Kidney (tissue), 22 donors: ENCODE measurements at places on chromosomes 12 and 14.

GRCh38 chr12:132062481-132062880 lies 81.6 kb downstream of the DDX51 start:
- H3K4me3 ChIP-seq: no peak overlapping the region
- DNase-seq: no peak
- H3K27me3 ChIP-seq: no peaks in the 10 kb centered on the region
- no peak overlapping the region for H3K27ac ChIP-seq

- no peak overlapping the region for H3K27ac ChIP-seq
- no peak for DNase-seq
- no peak overlapping the region for H3K4me3 ChIP-seq
- no peaks in the 10 kb centered on the region for H3K4me1 ChIP-seq
- H3K36me3 ChIP-seq: no peaks in the 10 kb centered on the region
Measured at GRCh38 chr14:55838529-55839052, 258.6 kb downstream of the KTN1 start.

GRCh38 chr12:116528065-116528464 lies 31.1 kb upstream of the MAP1LC3B2 start:
- H3K36me3 ChIP-seq: no peaks in the 10 kb centered on the region
- H3K4me3 ChIP-seq: no peak overlapping the region
- peaks cover 2% of the 10 kb centered on the region for H3K4me1 ChIP-seq
- H3K27me3 ChIP-seq: no peaks in the 10 kb centered on the region
- no peak for DNase-seq
- H3K27ac ChIP-seq: no peak overlapping the region

- no peak overlapping the region for H3K27ac ChIP-seq
- H3K4me1 ChIP-seq: no peaks in the 10 kb centered on the region
- no peaks in the 10 kb centered on the region for H3K27me3 ChIP-seq
- no peaks in the 10 kb centered on the region for H3K36me3 ChIP-seq
- no peak overlapping the region for H3K4me3 ChIP-seq
Measured at GRCh38 chr14:82138431-82138830, 604.8 kb upstream of the SEL1L start.

GRCh38 chr14:76941946-76942805 lies 86.3 kb downstream of the IRF2BPL start:
- no peaks in the 10 kb centered on the region for H3K36me3 ChIP-seq
- H3K4me3 ChIP-seq: no peak overlapping the region
- no peak overlapping the region for H3K27ac ChIP-seq
- peak; percentile 71 for DNase-seq
- peaks cover 7% of the 10 kb centered on the region for H3K4me1 ChIP-seq
- no peaks in the 10 kb centered on the region for H3K27me3 ChIP-seq

GRCh38 chr12:45670346-45671065 lies 59.0 kb upstream of the ARID2 start:
- no peaks in the 10 kb centered on the region for H3K4me1 ChIP-seq
- H3K27ac ChIP-seq: no peak overlapping the region
- H3K4me3 ChIP-seq: no peak overlapping the region
- no peaks in the 10 kb centered on the region for H3K27me3 ChIP-seq
- DNase-seq: no peak
- H3K36me3 ChIP-seq: no peaks in the 10 kb centered on the region

- no peaks in the 10 kb centered on the region for H3K27me3 ChIP-seq
- no peak overlapping the region for H3K4me3 ChIP-seq
- no peak overlapping the region for H3K27ac ChIP-seq
- DNase-seq: no peak
- H3K4me1 ChIP-seq: no peaks in the 10 kb centered on the region
- no peaks in the 10 kb centered on the region for H3K36me3 ChIP-seq
Measured at GRCh38 chr14:32341947-32342846, 13.1 kb downstream of the AKAP6 start.

DNA sequence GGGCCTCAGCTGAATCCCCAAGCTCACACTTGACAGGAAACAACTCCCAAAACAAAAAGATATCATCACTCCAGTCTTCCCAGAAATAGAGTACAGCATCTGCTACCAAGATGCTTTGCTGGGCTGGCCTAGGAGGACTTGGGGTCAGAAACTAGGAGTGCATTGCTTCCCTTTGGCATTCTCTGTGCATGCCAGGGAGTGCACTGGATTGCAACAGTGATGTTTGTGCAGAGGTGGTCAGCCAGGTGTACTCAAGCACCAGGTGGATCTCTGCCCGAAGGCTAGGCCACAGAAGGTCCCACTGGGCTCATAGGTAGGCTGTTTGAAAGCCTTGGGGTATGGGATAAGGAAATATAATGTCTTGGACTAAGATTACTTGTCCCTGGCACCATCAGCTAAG lies 51.1 kb downstream of the RAB35 start:
- no peaks in the 10 kb centered on the region for H3K27me3 ChIP-seq
- H3K36me3 ChIP-seq: no peaks in the 10 kb centered on the region
- H3K4me3 ChIP-seq: no peak overlapping the region
- no peak overlapping the region for H3K27ac ChIP-seq

- peak; percentile 58 for DNase-seq
- H3K36me3 ChIP-seq: no peaks in the 10 kb centered on the region
Measured at GRCh38 chr12:12319451-12320183, 30.4 kb downstream of the MANSC1 start.

GRCh38 chr12:71896205-71896882 lies 42.3 kb upstream of the TPH2 start:
- H3K4me3 ChIP-seq: no peak overlapping the region
- no peaks in the 10 kb centered on the region for H3K27me3 ChIP-seq
- no peak overlapping the region for H3K27ac ChIP-seq
- DNase-seq: no peak
- no peaks in the 10 kb centered on the region for H3K4me1 ChIP-seq
- peaks cover 12% of the 10 kb centered on the region for H3K36me3 ChIP-seq

- no peaks in the 10 kb centered on the region for H3K36me3 ChIP-seq
- peak; percentile 17 for DNase-seq
- H3K27ac ChIP-seq: no peak overlapping the region
- H3K27me3 ChIP-seq: no peaks in the 10 kb centered on the region
- peak overlapping the region; percentile 33 for H3K4me3 ChIP-seq
Measured at GRCh38 chr12:67651132-67651695, 2.7 kb downstream of the DYRK2 start.

- H3K4me3 ChIP-seq: no peak overlapping the region
- no peak overlapping the region for H3K27ac ChIP-seq
- no peaks in the 10 kb centered on the region for H3K4me1 ChIP-seq
- no peak for DNase-seq
Measured at GRCh38 chr14:21317398-21317797, 37.5 kb downstream of the RPGRIP1 start.

GRCh38 chr14:96931751-96932150 lies 134.6 kb downstream of the VRK1 start:
- H3K27ac ChIP-seq: no peak overlapping the region
- no peaks in the 10 kb centered on the region for H3K4me1 ChIP-seq
- no peak overlapping the region for H3K4me3 ChIP-seq
- H3K27me3 ChIP-seq: no peaks in the 10 kb centered on the region

DNA sequence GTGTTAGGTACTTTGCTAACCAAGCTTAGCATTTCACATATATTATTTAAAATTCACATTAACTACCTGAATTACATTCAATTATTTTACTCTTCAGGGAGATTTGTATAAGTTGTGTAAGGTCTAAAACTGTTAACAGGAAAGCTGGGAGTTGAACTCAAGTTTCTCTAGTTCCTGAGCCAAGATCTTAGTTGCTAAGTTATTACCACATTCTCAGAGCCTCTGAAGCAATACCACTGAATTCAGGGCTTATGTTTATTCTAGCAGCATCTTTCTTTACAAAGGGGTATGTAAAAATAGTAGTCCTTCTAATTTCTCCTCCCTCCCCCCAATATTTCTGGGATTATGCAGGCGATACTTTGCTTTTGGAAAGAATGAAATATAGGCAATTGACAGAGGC lies 786.8 kb downstream of the DIO2 start:
- no peak overlapping the region for H3K4me3 ChIP-seq
- no peak overlapping the region for H3K27ac ChIP-seq
- no peak for DNase-seq
- H3K27me3 ChIP-seq: no peaks in the 10 kb centered on the region

DNA sequence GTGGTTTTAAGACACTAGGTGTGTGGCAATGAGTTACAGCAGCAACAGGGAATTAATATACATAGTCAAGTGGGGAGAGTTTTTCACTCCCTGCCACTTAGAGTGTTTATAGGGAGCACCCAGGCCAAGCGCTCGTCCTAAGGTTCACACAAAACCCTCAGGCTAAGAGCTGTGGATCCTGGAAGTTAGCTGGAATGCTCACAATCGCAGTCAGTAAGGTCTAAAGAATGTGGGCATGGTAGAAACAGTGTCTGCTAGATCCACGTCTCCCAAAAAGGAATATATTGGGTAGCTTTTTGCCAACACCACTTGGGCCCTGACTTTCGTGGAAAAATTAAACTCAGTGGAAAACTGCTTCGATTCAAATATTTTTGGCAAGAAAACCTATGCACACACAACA lies 36.6 kb downstream of the STAB2 start:
- H3K27ac ChIP-seq: no peak overlapping the region
- DNase-seq: no peak
- H3K4me1 ChIP-seq: no peaks in the 10 kb centered on the region
- no peak overlapping the region for H3K4me3 ChIP-seq

DNA sequence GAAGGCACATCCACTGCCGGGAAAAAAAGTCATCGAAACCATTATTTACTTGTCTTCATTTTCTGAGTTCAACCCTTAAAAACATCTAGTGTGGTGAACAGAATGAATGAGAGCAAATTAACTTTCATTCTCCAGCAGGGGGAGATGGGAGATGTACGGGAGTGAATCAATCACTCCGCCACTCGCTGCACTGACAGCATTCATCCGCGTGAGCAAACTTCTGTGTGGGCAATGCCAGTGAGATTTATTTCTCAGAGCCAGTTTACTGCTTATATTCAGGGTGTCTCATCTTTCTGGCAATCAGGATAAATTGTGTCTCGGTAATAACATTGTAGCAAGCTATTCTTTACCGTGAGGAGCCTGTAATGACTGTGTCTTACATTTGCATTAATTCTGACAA lies 463.6 kb upstream of the MIS18BP1 start:
- no peaks in the 10 kb centered on the region for H3K36me3 ChIP-seq
- peak; percentile 64 for DNase-seq
- H3K4me3 ChIP-seq: no peak overlapping the region

DNA sequence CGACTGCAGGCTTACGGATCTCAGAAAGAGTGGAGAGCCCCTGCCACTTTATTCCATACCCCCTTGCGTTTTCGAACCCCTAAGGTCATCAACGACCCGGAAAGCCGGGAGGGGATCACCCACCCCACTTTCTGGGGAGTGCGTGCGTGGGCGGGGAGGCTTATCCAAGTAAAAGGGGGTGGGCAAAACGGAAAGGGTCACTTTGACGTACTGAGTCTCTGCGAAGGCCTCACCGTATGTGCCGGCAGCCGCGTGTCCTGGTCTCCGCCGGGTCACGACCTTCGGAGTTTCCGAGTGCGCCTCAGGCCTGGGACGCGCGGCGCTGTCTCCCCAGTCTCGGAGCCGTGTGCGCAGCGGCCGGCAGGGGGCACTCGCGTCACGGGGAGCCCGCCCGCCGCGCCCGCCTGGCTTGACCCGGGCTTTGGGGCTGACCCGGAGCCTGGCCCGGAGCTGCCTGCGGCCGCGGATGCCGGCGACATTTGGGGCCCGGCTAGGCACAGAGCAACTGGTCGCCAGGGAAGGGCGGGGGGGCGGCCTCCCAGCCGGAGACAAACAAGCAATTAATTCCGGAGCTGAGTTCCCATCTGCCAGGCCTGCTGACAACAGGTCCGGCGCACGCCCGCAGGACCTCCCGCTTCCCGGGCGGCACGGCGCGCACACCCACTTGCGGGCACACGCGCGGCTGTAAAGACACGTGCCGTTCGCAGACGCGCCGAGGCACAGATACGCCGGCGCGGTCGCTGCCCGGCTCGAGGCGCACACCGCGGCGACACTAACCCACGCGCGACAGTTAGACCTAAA lies 890 bp upstream of the KIF26A start:
- peak; percentile 72 for DNase-seq
- no peaks in the 10 kb centered on the region for H3K36me3 ChIP-seq
- no peaks in the 10 kb centered on the region for H3K4me1 ChIP-seq
- peaks cover 13% of the 10 kb centered on the region for H3K27me3 ChIP-seq

DNA sequence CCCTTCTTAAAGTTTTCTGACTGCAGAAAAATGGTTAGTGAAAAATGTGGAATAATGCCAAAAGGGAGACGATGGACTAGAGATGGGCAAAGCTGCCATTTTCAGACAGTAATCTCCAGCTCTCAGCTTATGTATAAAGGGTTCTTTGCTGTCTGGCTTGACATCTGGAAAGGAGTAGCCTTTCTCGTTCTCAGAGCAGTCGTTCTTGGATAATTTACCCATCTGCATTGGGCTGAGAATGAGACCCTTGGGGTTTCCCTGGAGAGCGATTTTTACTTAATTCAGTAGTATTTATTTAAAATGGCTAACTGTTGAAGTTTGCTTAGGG lies 1.2 kb downstream of the NUDT4 start:
- H3K36me3 ChIP-seq: no peaks in the 10 kb centered on the region
- peak; percentile 53 for DNase-seq
- peak overlapping the region; percentile 95 for H3K4me3 ChIP-seq
- H3K27me3 ChIP-seq: no peaks in the 10 kb centered on the region
- peak overlapping the region; percentile 97 for H3K27ac ChIP-seq

DNA sequence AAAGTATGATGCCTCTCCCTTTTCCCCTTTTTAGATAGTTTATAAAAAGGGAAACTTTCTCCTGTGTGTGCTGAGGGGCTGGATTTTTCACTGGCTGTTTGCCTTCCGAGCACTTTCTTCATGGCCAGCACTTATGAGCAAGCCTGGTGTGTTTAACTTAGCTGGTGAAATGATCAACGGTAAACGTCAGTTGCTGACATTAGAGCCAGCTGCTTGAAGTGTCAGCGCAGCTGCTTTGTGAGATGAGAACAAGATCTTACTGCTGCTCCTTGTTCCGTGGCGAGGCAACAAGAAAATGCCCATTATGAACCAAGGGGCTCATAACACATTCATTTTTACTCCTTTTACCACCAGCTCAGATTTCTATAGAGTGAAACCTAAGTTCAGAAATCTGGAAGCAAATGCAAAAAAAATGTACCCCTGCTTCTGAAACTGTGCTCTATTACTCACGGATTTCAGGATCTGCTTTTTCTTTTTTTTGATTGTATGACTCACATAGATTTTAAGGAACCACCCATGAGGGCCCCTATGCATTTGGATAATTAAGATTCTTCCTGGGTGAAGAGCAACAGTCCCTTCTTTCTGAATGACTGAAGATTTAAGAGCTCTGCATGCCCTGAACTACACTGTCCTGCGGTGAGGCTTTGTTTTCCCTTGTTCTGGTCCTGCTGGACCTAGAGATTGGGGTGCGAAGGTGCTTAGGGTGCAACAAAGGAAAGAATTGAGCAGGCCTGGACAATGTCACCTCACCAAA lies 74.3 kb upstream of the CPM start:
- no peaks in the 10 kb centered on the region for H3K36me3 ChIP-seq
- DNase-seq: peak; percentile 31
- no peak overlapping the region for H3K27ac ChIP-seq
- no peaks in the 10 kb centered on the region for H3K4me1 ChIP-seq
- H3K27me3 ChIP-seq: no peaks in the 10 kb centered on the region
